ENCODE measurements at places on chromosomes 2 and 18.

GRCh38 chr2:163664610-163665009, 71.2 kb downstream of the FIGN start:
- DNase-seq, result no peak

DNA sequence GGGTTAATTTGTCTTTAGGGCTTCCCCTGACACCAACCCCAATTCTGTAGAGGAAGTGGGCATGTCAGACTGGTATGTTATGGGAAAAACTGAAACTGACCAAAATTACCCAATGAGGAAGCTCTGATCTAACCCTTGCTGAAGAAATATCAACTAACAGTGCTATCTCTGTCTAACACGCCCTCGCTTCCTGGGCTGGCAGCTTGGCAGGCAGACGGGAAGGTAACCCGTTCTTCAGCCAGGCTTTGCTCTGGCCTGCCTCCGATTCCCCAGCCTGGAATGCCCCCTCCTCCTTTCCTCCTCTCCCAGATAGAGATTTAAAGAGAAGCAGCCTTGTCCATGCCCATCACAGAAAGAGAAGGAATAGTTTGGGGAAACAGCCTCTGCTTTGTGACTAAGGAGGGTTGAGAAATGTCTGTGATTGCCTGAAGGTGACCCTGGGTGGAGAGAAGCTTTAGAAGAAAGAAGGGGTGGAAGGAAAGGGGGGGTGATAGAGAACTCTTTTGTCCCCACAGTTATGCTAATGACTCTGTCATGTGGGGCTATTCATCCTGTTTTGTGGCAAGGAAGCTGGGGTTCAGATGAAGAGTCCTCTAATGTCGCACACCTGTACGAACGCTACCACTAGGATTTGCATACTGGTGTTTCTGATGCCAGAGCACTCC, 15.4 kb downstream of the HK2 start:
- no peak for DNase-seq

- no peak for DNase-seq
Observed at GRCh38 chr18:78589916-78590437, 389.6 kb upstream of the SALL3 start.

- DNase-seq, result no peak
Observed at GRCh38 chr2:54353216-54353615, 97.2 kb upstream of the TSPYL6 start.

- DNase-seq, result no peak
Observed at GRCh38 chr2:40466332-40466906, 14.5 kb upstream of the SLC8A1 start.

DNA sequence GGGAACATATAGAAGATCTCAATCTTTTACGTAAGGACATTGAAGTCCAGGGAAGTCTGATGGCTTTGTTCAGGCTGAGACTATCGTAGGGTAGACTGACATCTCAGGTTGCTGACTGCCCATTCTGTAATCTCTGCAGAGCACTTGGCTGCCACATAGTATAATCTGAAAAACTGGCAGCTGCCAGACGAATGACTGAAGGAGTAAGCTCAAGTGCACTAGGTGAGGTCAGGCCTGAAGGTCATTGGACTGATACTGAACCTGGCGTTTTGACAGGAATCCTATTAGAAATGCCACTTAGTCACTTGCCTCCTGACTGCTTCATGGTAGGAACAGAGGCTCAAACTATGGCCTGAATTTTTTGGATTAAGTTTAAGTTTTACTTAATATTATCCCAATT, 23.5 kb downstream of the GPD2 start:
- no peak for DNase-seq

- no peak for DNase-seq
Observed at GRCh38 chr2:69789772-69790600, 39.5 kb upstream of the GMCL1 start.

DNA sequence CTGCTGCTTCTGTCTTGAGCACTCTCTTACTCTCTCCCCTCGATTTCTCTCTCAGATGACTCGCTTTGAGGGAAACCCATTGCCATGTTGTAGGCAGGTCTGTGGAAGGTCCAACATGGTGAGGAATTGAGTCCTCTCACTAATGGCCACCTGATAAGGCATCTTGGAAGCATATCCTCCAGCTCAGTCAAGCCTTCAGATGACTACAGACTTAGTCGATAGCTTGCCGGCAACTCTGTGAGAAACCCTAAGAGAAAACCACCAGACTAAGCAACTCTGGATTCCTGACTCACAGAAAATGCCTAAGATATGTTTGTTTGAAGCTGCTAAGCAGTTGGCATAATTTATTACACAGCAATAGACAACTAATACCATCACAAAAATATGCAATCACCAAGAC, 51.2 kb downstream of the WDR75 start:
- DNase-seq, result no peak

DNA sequence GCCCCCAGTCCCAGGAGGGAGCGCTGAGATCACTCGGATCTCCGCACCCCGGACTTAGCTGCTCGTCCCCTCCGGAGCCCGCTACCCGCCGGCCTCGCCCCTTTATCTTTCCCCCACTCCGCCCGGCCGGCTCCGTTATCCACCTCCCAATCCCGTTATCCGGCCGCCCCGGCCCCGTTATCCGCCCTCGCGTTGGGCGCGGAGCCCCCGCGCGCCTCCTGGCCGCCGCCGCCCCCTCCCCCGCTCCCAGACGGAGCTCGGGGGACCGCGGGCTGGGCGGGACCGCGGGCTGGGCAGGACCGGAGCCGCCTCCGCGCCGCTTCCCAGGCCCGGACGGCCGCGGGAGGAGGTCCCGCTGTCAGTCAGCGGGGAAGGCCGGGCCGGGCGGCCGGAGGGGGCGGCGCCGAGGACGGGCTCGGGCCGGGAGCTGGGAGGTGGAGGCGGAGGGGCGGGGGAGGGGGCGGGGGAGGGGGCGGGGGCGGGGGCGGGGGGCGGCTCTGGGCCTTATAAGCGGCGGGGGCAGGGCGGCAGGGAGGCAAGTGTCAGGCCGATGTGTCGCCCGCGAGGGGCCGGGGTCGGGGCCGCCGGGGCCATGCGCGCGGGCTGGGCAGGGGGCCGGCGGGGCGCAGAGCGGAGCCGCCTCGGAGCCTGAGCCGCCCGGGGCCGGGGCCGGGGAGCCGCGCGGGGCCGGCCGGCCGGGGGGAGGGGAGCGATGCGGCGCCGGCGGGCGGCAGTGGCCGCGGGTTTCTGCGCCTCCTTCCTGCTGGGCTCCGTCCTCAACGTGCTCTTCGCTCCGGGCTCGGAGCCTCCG, at the start of gene PKDCC:
PKDCC (plus strand) TSS at position 534 of the 811 bp plus-strand sequence; CDS start at position 713, 179 bp downstream.
- DNase-seq, result no peak

- no peak for DNase-seq
Observed at GRCh38 chr2:216858312-216858711, 1.6 kb downstream of the TNP1 start.

DNA sequence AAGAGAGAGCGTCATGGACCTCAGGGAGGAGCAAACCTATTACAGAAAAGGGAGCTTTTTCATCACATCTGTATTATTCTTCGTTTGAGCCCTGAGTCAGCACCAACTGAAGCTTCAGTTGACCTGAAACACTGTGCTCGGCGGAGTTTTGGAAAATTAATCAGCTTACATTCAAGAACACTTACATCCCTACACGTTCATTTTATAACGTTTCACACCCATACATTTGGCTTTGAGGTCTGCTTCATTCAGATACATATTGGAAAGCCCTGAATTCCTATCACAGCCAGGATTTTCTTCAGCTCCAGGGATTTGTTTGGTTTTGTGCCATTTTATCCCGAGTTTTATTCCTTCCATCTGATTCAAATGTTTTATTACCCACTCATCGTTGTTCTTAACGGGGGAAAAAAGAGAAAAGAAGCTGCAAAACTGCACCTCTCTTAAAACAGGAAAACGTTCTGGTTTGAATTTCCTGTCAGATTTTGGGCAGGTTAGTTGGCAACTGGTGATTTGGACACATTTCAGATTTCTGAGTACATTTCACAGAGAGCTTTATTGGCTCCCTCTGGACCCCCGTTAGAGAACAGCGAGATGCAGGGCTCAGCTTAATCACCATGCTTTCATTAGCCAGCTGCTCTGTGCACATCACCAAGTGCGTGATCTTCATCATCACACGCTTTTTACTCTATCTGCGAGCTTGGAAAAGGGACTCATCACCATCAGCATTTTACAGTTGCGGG, 88.8 kb downstream of the CDC42EP3 start:
- DNase-seq, result peak; percentile 75

GRCh38 chr18:56505971-56506370, 132.4 kb downstream of the TXNL1 start:
- no peak for DNase-seq

GRCh38 chr2:15076668-15077067, 444.2 kb downstream of the LRATD1 start:
- DNase-seq, result no peak

GRCh38 chr2:41241325-41242000, 789.6 kb upstream of the SLC8A1 start:
- DNase-seq, result no peak

- DNase-seq, result no peak
Observed at GRCh38 chr18:29430416-29430815, 1253.5 kb upstream of the CDH2 start.

GRCh38 chr2:7891312-7891711, 790.5 kb upstream of the ID2 start:
- no peak for DNase-seq

DNA sequence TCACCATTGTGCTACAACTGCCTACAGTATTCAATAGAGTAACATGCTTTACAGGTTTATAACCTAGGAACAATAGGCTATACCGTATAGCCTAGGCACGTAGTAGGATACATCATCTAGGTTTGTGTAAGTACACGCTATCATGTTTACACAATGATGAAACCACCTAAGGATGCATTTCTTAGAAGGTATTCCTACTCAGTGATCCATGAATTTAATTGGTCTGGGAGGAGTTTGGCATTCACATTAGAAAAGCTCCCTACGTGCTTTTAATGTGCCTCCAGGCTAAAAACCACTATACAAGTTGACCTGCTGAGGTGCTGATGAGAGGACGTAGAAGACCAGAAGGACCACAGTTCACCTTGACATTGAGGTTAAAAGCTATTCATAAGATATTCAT, 154.5 kb upstream of the LRRTM1 start:
- no peak for DNase-seq

GRCh38 chr2:191349990-191350389, 104.8 kb downstream of the MYO1B start:
- no peak for DNase-seq

- no peak for DNase-seq
Observed at GRCh38 chr2:39107724-39108273, 13.1 kb downstream of the SOS1 start.

- no peak for DNase-seq
Observed at GRCh38 chr2:233056961-233057605, 3.1 kb upstream of the INPP5D start.

- DNase-seq, result no peak
Observed at GRCh38 chr2:30310955-30311354, 79.6 kb downstream of the LBH start.

- DNase-seq, result no peak
Observed at GRCh38 chr2:218873359-218874194, 7.1 kb upstream of the WNT10A start.

GRCh38 chr18:32381761-32382160, 88.9 kb downstream of the GAREM1 start:
- DNase-seq, result no peak

DNA sequence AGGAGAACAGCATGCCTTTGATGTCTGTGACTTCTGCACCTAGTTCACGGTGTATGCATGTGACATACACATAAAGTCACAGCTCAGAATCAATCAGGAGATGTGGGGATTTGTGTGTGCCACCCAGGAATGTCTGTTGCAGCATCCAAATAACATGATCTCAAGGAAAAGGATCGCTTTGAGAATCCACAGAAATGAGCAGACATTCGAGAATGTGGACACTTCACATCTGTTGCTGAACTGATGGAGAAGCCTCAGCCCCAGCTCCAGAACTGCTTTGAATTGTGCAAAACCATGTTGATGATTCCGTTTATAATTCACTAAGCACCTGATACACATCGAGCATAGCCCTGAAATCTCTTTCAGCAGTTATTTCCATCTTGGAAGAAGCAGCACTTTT, 208.6 kb downstream of the CMPK2 start:
- no peak for DNase-seq

DNA sequence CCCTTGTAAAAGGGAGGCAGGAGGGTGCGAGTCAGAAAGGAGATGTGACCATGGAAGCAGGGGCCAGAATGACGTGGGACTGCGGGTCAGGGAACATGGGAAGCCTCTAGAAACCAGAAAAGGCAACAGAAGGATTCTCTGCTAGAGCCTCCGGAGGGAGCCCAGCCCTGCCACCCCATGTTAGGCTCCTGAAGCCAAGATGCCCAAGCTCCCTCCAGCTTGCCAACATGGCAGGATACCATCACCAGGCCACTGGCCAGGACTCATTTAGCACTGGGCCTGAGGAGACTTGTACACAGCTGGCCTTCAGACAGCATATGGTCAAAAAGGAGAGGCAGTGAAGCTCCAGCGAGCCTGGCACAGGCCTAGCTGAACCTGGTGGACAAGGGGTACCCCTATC, 5.6 kb downstream of the TMEM247 start:
- DNase-seq, result no peak

GRCh38 chr2:170685591-170685990, 29.5 kb upstream of the SP5 start:
- DNase-seq, result no peak

DNA sequence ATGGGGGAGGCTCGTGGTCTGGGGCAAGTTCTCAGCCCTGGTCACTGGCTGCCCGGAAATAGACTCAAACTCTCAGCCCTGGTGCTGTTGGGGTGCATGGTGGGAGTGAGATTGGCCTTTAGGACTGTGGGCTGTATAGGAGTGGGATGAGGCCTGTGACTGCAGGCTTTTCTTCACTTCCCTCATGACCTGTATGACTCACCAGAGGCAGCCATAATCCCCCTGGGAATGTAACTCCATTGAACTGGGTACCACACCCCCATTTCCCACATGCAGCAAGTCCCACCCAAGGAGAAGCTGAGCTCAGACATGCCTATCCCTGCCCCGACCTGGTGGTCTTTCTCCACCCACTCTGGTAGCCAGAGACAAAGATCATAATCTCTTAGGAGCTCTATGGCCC, 177.7 kb upstream of the OSR1 start:
- no peak for DNase-seq

- DNase-seq, result no peak
Observed at GRCh38 chr2:241846406-241846805, 12.3 kb downstream of the PDCD1 start.

DNA sequence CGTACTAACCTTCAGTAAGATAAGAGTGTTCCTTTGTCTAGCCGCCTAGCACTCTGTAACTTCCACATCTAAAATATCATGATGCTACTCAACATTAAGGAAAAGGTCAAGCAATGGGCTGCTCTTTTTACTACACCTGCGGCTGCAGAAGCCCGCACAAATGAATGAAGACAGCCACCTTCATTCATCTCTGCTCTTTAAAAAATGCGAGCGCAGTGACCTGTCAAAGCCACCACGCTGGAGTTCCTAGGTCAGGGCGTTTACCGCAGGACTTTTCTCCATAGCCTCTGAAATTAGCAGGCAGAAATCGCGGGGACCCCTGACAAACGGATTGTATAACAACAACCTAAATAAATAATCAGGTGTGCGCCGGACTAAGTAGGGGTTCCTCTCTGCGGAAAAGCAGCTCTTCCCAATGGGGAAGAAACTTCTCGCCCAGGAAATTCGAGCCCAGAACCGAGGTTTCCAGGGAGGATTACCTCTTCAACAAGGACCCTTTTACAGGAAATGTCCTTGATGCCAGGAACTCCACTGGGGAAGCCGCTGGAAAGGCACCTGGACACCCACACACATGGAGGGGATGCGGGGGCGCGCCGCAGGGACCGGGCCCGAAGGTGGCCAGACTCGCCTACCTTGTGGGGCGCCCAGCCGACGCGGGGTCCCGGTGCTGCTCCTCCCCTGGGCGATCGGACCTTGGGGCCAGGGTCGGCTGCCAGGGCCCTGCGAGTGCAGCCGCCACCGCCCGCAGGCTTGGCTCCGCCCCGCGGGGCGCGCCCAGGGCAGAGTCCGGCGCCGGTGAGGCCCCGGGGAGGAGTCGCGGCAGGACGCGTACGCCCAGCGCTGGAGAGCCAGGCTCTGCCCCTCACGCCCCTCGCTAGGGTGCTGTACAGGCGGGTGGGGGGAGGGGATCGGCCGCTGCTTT, at the start of gene CCDC68:
CCDC68 (minus strand) TSS at position 758 of the 922 bp plus-strand sequence. CDS start 16,670 bp downstream, outside the sequence.
- DNase-seq, result no peak
